ENCODE measurements at places on chromosomes 7 and 10.

DNA sequence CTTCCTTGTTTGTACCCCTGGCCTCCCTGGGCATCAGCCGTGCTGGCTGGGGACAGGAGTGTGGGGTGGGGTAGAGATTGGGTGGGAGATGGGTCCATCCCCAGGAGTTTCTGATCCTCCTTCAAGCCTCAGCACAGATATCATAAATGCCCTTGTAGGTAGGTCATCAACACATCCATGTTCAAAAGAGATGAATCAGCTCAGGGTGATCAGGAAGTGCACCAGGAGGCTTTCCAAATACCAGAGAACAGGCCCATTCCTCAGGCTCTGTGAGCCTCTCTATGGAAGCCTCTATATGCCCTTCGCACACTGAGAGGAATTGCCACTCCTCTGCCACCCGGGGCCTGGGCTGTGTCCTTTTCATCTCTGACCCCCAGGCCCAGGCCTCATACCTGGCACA lies 31.9 kb upstream of the ADCYAP1R1 start:
- no peak for DNase-seq

GRCh38 chr10:71082960-71083715 lies 129.2 kb upstream of the UNC5B start:
- DNase-seq = no peak

DNA sequence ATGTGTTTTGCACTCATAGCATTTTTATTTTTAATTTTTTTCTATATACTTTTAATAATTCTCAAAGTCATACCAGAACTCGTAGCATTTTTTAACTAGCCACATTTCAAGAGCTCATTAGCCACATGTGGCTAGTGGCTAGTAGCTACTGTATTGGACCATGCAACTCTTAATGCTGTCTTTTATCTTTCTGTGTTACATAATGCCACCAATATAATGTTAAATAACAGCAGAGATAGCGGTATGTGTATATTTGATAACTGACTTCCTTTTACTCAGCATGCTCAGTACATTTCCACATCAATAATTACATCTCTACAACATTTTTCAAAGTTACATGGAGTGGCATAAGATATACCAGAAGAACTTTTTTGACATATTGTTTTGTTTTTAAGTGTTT lies 91.4 kb downstream of the CDK13 start:
- no peak for DNase-seq

DNA sequence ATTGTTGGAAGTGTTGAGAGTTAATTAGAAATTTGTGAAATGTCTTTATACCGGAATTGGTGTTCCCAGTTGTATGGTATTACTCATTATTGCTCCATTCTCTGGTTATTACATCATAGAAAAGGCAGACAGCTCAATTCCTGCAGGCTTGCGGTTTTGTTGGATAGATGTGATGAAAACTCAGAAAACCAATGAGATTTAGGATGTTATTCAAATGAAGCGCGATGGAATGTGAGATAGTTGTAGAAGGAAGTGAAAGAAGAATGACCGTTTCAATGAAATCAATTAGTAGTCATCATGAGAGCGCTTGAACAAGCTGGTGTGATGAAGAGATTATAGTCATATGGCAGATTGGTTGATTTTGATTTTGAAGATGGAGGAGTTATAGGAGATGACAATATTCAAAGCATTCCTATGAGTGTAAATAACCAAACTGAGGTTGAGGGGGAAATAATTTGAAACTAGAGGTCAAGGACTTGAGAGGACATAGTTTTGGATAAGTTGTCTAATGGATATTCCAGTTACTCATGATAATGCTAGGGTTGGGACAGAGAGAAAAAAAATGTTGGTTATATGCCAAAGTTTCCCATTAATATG lies 991.5 kb downstream of the NRG3 start:
- no peak for DNase-seq

DNA sequence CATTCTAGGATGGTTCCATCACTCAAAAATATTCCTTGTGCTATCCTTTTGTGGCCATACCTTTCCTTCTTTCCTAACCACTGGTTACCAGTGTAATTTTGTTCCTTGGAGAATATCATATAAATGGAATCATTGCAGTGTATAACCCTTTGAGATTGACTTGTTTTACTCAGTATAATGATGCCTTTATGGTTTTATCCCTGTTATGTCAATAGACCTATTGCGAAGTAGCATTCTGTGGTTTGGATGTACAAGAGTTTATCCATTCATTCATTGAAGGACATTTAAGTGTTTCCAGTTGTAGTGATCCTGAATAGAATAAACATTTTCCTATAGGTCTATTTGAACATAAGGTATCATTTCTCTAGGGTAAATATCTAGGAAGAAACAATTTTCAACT lies 54.2 kb downstream of the RBM33 start:
- no peak for DNase-seq

GRCh38 chr10:114362826-114363355 lies 41.4 kb downstream of the AFAP1L2 start:
- DNase-seq = no peak

GRCh38 chr7:16923019-16923418 lies 41.2 kb upstream of the AGR3 start:
- no peak for DNase-seq

DNA sequence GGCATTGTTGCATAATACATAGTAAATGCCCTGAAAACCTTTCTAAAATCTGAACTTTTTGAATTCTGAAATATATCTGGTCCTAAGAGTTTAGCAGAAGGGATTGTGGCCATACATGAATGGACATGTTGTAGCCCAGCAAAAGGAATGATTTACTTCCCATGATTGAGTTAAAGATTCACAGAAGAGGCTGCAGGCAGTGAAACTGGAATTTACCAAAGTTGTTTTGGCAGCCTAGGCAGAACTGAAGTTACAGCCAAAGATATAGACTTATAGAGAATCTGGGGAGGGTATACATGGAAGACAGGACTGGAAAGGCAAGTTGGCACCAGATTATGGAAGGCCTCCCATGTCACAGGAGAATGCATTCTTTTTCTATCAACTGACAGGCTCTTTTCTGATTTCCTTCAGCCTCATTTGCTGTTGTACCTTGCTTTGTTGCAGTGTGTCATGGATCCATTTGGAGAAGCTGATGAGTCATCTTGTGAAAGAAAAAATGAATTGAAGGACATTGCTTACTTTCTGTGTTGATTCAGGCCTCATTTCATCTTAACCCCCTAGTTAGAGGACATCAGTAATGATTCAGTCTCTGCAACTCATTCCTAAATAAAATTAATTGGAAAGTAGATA lies 356.2 kb upstream of the LRGUK start:
- DNase-seq = no peak

DNA sequence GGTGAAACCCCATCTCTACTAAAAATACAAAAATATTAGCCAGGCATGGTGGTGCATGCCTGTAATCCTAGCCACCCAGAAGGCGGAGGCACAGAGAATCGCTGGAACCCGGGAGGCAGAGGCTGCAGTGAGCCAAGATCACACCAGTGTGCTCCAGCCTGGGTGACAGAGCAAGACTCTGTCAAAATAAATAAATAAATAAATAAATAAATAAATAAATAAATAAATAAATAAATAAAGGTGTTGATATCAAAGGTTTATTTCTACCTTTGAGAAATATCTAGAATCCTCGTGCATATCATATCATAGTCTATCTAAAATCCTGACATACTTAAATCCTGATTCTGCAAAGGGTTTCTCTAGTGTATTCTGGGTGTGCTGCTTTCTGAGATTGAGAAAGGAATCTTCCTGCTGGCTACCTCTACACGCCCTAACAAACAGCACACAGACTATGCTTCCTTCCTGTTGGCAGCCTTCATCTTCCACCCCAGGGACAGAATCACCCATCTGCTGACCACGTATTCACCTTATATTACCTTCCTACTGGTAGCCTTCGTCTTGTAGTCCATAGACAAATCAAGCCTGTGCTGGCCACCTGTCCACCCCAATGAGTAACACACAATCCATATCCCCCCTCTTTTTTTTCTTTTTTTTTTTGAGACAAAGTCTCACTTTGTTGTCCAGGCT lies 8.7 kb downstream of the ABLIM1 start:
- DNase-seq = no peak

- DNase-seq = peak; percentile 26
These were observed 4.5 kb upstream of the LRRC4 start for GRCh38 chr7:128035712-128036111.

- no peak for DNase-seq
These were observed 220.2 kb downstream of the EMX2 start for GRCh38 chr10:117762819-117763172.

DNA sequence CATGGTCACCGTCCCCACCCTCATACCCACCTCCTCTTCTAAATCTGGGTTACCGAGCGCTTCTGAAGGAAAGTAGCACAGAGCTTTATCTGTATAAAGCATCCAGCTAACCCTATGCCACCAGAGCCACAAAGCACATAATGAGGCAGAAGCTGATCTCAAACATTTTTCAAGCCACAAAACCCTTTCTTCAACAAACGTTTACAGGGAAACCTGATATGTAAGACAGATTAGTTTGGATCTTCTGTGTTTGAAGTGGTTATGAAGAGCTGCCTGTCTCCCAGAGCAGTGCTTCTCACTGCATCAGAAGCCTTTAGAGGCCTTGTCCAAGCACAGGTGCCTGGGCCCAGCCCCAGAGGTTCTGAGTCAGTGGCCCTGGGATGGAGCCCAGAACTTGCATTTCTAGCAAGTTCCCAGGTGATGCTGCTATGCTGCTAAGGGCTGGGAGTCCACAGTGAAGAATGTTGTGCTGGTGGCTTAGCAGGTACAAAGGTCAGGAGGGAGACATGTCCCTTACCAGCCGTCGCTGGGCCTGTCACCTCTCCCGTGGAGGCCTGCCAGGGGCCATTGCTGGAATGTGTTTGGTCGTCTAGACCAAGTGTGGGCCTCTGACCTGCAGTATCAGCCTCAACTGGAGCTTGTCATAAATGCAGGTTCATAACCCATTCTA lies 90.4 kb downstream of the TAF3 start:
- no peak for DNase-seq

- peak; percentile 25 for DNase-seq
These were observed 1.9 kb upstream of the ARL4A start for GRCh38 chr7:12685550-12685949.

DNA sequence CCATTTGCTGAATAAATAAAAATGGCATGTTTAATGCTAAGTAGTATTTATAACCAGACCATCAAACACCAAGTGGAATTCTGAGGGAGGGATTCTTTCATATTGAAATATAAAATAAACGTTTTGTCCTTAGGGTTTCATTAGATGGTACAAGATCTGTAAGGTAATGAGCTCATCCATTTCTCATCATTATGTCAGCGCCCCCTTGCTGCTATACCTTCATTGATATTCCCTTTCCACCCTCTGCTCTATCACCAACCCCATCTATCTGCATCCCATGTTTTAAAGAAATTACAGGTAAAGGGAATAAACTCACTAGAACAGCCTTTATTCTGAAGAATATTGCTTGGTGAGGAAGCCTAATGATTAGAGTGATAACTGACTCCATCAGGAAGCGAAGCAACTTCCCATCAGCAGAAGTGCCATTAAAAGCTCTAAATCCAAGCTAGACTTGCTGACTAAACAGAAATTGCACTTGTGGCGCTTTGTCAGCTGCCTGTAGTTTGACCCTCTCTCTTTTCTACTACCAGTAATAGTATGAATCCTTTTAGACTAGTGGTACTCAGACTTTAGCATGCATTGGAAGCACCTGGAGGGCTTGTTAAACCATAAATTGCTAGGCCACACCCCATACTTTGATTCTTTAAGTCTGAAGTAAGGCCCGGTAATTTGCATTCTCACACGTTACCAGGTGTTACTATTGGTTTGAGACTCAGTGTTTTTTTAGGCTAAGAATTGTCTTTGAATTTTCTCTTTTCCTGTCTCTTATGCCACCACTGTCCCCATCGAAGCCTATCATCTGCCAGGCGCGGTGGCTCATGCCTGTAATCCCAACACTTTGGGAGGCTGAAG lies 27.5 kb downstream of the ADD3 start:
- no peak for DNase-seq

- DNase-seq = no peak
These were observed 250.3 kb downstream of the CNTNAP2 start for GRCh38 chr7:146366938-146367337.

DNA sequence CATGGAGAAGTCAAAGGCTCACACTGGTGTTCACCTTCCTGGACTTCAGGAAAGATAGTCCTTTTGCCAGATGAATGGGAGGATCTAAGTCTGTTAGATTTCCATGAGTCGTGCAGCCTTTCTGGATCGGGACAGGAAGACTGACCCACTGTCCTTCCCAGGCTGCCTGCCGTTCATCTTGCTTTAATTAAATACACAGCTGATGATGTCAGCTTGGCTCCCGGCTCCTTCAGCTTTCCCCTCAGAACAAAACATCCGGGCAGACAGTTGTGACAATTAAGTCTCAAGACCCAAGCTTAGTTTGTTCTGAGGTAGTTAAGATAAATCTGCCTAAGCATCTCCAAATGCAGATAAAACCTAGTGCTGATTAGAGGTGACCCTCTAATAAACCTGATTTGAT lies 58.6 kb downstream of the AUTS2 start:
- no peak for DNase-seq

- DNase-seq = no peak
These were observed 53.3 kb upstream of the SLC16A12 start for GRCh38 chr10:89588671-89589070.

DNA sequence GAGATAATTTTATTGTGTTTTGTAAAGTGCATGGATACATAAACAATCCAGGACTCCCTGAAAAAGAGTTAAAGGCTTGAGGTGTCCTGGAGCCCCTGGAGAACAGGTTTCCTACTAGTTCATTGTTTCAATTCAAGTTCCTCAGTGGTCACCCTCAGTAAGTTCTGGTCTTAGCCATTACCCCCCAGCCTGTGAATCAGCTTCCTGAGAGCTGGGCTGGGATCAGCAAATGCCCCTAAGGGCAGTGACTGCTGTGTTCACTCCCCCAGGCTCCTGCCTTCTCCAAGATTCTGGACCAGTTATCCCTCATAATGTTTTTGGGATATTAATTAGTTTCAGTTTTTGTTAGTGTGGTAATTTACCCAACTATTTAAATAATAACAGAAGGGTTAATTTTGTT lies 151.6 kb upstream of the PRSS58 start:
- no peak for DNase-seq

DNA sequence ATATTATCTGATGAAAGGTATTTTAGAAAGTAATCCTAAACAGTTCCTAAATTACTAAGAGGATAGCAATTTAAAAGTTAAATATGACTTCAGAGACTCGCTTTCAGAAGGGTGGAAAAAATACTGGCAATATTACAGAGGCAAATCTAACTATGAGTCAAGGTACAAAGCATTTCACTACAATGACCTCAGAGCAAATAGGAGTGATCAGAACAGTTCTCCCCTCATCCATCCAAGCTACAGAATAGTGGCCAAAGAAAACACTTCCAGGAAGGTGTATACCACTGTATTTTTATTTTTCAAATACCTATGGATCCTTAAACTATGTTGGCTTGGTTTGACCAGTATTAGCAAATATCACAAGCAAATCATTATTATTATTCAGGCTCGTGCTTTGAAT lies 112.8 kb upstream of the ODAD2 start:
- no peak for DNase-seq

DNA sequence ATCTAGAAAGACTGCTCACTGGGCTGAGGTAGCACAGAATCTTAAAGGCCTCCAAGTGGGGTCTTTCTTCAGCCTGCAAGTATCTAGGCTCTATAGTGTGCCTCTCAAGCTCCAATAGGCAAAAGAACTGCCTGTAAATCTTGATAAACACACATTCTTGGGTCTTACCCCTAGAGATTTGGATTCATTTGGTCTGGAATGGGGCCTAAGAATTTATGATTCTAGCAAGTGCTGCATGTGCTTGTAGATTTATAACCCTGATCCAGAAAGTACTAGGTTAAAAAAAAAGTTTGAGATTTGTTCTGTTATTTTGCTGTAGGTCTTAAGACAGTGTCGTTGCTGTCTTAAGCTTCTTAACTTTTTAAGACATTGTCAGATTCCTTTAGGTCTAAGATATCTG lies 74.1 kb downstream of the RALA start:
- DNase-seq = no peak

GRCh38 chr7:34158368-34159153 lies 253.2 kb downstream of the BMPER start:
- DNase-seq = no peak

Measured in amygdala (tissue), 56 donors.